Esophagus squamous epithelium (tissue), 5 donors: ENCODE measurements at places on chromosomes 3 and 15.
A peak's percentile ranks its signal among the peaks of the same experiment; 100 is the strongest.

DNA sequence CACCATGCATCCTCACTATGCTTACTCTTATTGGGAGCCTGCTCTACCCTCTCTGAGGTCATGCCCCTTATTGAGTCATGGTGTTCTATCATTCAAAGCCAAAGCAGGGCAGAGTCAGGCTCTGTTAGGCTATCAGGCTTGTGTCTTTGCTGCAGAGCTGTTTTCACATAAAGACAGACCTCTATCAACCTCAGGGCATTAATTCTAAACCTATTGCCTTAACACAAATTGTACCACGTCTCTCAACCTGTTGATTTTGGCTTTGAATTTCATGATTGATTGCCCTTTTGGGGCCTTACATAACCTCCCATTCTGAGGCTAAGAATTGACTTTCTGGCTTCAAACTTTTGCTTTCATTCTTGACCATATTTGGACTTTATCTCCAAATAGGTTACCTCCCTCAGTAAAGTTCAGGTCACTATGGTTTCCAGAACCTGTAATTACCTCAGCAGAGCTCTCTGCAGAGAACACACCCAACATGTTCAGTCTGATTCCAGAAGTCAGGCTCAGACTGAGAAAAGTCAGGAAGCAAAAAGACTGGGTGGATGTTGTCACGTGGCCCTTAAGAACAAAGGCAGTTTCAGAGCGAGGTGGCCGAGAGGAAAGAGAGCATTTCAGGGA, 221.4 kb upstream of the NANOGP8 start:
- no peak for DNase-seq

GRCh38 chr3:143119009-143119914, at the start of gene CHST2:
Gene CHST2, plus strand, starts transcription at chr3:143119771. Its CDS starts 1,046 bp downstream, at chr3:143120817.
- peak; percentile 14 for DNase-seq

DNA sequence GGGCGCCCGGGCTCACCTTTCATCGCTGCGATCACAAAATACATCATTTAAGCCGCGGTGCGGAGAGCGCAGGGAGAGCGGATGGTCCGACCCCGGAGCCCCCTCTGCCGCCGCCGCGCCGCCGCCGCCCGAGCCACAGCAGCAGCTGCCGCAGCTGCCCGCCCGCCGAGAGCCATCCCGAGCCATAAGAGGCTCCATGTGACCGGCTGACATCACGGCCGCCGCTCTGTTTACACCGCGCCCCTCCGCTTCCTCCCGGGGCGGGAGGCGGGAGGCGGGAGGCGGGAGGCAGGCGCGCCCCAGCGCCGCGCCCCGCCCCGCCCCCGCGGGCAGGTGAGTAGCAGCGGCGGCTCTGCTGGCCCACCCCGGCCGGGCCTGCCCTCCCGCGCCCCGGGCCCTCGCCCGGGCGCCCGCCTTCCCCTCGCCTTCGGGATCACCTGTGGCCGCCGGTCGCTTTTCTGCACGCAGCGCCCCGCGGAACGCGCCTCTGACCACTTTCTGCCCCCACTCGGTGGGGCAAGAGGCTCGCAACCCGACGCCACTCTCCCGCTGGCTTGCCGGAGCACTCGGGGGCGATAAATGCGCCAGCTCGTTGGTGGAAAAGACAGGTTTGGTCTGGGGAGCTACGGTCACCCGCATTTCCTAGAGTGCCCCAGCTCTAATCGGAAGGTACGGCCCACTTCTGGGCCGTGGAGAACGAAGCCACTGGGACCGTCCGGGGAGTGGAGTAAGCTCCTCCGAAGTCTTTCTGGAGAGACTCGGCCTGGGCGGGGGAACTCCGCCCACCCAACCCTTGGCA, 113.6 kb upstream of the ICE2 start:
- peak; percentile 24 for DNase-seq

DNA sequence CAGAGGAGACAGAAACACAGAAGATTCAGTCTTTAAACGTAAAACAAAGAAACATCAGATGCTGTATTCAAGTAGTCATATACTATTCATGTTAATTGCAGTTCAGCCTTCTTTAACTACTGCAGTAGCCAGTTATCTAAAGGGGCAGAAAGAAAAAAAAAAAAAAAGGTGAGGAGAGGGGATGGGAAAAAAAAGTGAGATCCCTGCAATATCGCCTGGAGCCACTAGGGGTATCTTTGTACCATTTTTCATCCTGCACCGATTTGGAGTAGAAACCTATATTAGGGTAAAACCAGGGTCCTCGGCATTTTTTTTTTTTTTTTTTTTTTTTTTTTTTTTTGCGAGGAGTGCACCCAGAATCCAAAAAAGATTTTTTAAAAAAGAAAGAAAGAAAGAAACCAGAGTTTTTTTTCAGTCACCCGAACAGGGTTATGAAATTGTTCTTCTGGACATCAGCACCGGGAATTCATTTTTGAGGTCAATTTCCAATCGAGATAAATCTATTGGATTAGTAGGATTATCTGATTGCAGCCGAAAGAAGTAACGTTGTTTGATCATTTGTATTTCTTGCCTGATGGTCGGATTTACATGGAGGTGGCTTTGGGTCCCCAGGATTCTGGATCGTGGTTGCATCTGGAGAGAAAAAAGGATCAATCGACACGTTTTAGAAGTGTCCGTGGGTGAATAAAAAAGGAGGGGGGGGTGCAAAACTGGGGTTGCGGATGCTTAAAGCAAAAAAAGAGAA, 186.7 kb downstream of the NLGN1 start:
- DNase-seq = no peak

DNA sequence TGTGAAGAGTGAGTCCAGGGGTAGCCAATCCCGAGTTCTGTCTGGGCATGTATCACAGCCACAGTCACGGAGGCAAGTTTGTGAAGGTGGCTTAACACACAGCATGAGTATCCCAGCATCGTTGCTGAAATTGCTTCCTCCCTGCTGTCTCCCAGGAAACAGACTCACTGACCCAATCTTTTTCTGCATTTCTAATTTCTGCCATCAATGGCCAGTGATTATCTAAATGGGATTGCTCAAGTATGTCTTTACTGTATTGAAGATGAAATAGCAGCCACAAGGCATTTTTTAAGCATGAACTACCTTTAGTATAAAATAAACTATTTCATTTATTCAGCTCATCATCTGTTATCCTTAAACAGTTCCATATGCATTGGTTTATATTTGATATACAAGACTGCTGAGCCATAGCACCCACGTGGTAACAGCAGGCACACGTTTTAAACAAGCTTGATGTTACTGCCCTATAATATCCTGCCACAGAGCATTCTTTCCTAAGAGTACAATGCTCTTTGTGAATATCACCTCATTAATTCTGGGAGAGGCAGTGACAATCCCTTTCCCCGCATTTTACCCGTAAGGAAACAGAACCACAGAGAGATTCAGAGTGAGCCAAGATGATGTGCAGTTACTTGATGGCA, 276.6 kb upstream of the THBS1 start:
- DNase-seq = no peak

- no peak for DNase-seq
Measured at GRCh38 chr3:15501126-15501525, 20.4 kb downstream of the COLQ start.

- no peak for DNase-seq
Measured at GRCh38 chr15:89673165-89673512, 6.0 kb downstream of the PLIN1 start.

GRCh38 chr15:63372018-63372705, 9.5 kb downstream of the CA12 start:
- no peak for DNase-seq

DNA sequence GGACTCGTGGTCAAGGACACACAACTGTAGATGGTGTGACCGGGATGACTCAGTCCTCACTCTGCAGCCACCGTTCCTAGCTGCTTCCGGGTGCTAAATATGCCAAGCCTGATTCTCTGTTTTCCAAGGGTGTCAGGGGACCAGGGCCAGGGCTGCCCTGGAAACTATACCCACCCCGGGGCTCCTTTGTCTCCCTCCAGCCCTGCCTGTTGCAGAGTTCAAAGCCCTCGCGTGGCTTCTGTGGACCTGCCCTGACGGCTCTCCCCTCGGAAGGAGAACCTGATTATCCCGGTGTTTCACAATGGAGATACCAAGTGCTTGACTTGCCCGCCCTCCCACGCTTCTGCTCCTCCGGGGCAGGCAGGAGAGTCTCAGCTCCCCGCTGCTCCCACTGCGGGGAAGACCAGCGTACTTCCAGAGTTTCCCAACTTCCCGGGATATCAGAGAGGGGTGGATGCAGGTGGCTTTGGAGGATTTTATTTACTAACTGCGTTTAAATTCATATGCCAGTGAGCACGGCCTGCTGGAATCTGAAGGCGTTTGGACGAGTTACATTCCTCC, 125.0 kb downstream of the ASB7 start:
- DNase-seq = no peak

- DNase-seq = no peak
Measured at GRCh38 chr3:158486200-158486599, 84.8 kb upstream of the MLF1 start.

DNA sequence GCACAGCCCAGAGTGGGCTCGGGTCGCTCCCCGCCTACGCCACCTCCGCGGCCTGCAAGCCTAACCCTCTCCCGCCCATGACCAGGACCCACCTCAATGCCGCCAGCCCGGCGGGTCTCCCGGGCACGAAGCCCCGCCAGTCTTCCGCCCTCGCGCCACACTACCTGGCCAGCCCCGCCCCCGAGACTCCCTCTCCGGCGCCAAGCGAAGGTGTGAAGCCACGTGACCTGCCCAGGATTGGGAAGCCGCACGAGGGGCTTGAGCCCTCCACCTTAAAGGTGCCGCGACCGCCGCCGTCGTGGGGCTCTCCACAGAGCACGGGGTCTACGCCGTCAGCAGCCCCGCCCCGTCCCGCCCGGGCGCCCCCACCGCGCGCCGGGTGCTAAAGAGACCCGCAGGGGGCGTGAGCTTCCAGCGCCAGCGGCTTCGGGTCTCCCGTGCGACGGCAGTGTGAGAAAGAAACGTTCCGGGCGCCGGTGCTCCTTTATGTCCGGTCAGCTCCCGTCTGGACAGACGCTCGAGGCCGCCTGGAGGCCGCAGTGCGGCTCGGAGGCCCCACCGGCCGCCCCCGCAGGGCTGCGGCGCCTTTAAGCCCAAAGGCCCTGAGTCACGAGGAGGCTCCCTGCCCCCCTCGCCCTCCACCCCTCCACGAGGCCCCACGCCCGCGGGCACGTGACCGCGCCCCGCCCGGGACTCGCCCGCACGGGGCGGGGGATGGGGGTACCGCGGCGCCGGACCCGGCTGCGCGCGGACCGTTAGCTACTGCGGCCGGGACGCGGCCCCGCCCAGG, at the start of gene CPEB1:
Gene CPEB1, minus strand, starts transcription at position 319 of the 790 bp plus-strand sequence. CDS start 18,904 bp downstream, outside the sequence.
- DNase-seq = no peak

GRCh38 chr15:73704869-73705645, 20.9 kb downstream of the CD276 start:
- DNase-seq = peak; percentile 2

- no peak for DNase-seq
Measured at GRCh38 chr3:169250000-169250399, 413.5 kb downstream of the MECOM start.

GRCh38 chr3:57555306-57555705, 768 bp upstream of the PDE12 start:
- no peak for DNase-seq

GRCh38 chr15:64247535-64247905, 84.7 kb upstream of the PPIB start:
- no peak for DNase-seq

DNA sequence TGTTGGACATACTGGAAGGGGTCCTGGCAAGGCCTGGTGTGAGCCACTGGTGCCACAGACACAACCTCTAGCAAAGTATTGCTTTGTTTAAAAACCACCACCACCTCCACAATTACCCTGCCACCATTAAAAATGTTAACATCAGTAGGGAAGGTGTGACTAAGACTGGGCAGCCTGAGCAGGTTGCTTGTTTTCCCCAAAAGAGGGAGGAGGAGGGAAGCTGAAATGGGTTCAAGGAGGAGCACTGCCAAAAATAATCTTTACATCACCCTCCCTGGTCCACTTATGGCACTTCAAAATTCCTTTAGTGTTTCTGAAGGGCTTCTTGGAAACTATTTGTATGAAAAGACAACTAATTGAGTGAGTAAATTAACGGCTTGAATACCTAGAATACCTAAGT, 99.8 kb upstream of the FGF7 start:
- no peak for DNase-seq

DNA sequence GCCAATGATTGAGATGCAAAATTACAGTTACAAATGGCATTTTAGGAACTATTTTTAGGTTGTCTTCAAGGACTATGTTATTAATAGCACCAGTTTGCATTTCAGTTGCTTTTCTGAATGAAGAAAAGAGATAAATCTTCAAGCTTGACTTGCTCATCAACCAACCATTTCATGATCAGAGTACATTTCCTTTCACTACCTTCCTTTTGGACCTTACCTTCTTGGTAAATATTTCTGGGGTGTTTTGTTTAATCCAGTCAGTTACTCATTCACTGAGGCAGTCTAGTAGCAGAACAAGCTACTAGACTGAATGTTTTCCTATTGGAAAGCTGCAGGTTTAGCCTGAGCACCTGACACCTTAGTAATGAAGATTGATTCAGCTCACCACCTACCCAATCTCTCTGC, 8.2 kb downstream of the SLC27A2 start:
- DNase-seq = no peak
